ENCODE measurements at places on chromosomes 16 and 17.

DNA sequence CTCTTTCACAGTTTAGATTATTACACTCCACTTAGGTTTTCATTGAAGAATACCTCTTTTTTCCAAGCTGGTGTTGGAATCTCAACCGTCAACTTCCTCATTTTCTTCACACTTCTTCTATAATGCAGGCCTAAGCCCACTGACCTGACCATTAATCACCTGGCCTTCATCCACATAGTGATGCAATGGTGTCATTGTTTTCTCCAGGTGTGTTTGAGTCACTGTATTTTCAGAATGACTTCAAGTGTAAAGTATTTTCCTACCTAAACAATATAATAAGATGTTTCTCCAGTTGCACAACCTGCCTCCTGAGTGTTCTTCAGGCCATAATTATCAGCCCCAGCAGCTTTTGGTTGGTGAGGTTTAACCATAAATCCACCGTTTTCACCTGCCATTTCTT, 1675.1 kb downstream of the TP53TG3F start:
- no peak for DNase-seq

GRCh38 chr16:81106826-81107503, 10.8 kb upstream of the GCSH start:
- no peak for DNase-seq

GRCh38 chr17:11290814-11291213, 49.8 kb downstream of the SHISA6 start:
- DNase-seq = no peak

DNA sequence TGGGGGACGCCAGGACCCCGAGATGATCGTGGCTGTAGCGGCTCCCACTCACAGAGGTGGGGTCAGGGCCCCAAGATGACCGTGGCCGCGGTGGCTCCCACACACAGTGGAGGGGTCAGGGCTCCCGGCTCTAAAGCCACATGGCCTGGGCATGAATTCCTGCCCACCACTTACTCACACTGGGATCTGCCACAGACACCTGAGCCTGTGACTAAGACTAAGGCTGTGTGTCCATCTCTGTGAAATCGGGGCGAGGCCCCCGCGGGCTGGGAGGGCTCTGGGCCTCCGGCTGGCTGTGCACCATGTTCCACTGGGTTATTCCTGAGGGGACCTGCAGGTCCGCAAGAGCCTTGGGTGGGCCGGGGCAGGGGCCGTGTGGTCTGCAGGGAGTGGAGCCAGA, 18.5 kb downstream of the ZFPM1 start:
- no peak for DNase-seq

DNA sequence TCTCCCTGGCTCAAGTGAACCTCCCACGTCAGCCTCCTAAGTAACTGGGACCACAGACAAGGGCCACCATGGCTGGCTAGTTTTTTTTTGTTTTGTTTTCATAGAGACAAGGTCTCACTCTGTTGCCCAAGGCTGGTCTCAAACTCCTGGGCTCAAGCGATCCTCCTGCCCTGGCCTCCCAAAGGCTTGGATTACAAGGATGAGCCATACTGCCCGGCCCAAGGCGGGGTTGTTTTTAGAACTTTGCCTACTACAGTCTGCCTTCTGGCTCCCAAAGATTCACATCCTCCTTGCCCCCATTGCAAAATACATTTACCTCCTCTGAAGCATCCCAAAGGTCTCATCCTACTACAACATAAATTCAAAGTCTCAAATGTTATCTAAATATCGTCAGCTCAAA, 49.5 kb upstream of the PHOSPHO1 start:
- DNase-seq = no peak

GRCh38 chr17:70242781-70243437, 73.6 kb downstream of the KCNJ2 start:
- DNase-seq = no peak

DNA sequence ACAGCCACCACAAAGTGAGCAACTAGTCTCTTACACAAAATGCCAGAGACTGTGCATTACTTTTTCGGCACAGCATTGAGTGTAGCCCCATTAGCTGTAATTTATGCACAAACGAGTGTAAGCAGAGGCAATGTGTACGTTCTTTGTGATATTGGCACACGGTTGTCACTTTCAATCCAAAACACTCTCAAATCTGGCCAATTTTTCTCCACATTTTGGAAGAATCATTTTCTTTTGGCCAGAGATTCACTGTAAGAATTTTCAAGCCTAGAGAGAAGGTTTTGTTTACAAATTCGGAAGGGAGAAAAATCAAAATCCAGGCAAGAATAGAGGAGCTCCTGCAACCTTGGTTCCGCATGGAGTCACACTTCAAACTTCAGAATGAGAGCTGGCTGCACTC, 15.4 kb upstream of the KIF2B start:
- no peak for DNase-seq

GRCh38 chr16:88992351-88993165, 15.6 kb upstream of the CBFA2T3 start:
- no peak for DNase-seq

- DNase-seq = no peak
These were observed 6.8 kb upstream of the KRTAP17-1 start for GRCh38 chr17:41322094-41322902.

- peak; percentile 64 for DNase-seq
These were observed 5.9 kb upstream of the CD68 start for GRCh38 chr17:7573324-7574080.

GRCh38 chr17:78307887-78308638, 51.8 kb downstream of the SOCS3 start:
- no peak for DNase-seq

Data from hypothalamus (tissue), 51 donors.